ENCODE measurements at places on chromosomes 3 and 15.

GRCh38 chr3:30696403-30696819 is 90.0 kb downstream of the TGFBR2 start:
- DNase-seq = no peak

DNA sequence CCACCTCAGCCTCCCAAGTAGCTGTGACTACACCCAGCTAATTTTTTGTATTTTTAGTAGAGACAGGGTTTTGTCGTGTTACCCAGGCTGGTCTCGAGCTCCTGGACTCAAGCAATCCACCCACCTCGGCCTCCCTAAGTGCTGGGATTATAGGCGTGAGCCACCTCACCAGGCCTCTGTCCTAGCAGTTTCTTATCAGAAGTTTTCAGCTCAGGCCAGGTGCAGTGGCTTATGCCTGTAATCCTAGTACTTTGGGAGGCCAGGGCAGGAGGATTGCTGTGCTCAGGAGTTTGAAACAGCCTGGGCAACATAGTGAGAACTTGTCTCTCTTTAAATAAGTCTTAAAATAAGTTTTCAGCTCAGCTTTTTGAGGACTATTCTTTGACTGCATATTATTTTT is 48.4 kb downstream of the SGO1 start:
- DNase-seq = no peak

GRCh38 chr15:41914411-41914810 is 20.6 kb upstream of the SPTBN5 start:
- DNase-seq = no peak

DNA sequence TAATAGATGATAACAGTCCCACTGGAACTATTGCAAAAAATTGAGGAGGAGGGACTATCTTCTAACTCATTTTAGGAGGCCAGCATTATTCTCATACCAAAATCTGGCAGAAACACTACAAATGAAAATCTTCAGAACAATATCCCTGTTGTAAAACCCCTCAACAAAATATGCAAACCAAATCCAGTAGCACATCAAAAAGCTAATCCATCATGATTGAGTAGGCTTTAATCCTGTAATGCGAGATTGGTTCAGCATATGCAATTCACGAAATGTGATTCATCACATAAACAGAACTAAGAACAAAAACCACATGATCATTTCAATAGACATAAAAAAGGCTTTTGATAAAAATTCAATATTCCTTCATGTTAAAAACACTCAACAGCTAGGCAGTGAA is 23.9 kb upstream of the PLSCR2 start:
- DNase-seq = no peak

GRCh38 chr3:55283441-55283925 is 203.6 kb downstream of the WNT5A start:
- no peak for DNase-seq

DNA sequence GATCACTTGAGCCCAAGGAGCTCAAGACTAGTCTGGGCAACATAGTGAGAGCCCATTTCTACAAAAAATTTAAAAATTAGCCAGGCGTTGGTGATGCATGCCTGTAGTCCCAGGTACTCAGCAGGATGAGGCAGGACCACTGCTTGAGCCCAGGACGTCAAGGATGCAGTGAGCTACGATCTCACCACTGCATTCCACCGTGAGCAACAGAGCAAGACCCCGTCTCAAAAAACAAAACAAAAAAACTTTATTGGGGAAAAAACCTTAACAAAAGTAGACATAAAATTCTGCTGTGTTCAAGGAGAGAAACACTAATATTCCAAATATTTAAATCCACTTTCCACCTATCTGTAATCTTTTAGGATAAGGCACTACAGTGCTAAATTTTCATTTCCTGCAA is 20.8 kb downstream of the SETD2 start:
- no peak for DNase-seq

DNA sequence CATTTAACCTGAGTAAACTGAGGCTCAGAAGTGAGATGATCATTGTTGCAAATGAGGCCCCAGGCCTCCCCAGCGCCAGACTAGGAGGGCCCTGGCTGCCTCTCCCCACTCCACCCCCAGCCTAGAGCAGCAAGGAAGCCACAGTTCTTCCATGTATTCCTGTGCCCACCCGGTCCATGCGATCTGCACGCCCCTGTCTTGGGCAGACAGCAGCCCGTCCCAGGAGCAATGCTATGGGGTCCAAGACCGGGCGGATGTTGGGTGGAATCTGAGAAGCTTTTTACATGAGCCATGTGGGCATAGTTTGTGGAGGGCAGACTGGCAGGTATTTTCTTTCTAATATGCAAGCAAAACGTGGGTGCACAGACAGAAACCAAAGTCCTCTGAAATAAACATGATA is 15.1 kb downstream of the SH2D7 start:
- DNase-seq = no peak

DNA sequence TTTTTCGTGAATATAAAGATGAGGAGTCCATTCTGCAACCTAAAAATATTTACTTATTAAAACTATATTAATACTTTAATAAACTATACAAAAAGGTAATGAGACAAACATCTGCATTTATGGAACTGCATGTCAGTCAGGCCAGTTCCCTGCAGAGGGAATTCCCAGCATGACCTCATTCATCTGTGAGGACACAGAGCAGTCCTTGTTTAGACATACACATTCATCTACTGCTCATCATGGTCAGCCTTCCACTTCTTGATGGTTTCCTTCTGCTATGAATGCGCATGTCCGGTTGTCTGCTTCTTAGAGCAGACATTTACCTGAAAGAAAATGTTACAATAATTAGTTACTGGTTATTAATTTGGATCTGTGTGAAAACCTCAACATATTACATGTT is 3.3 kb upstream of the ACTR8 start:
- no peak for DNase-seq

DNA sequence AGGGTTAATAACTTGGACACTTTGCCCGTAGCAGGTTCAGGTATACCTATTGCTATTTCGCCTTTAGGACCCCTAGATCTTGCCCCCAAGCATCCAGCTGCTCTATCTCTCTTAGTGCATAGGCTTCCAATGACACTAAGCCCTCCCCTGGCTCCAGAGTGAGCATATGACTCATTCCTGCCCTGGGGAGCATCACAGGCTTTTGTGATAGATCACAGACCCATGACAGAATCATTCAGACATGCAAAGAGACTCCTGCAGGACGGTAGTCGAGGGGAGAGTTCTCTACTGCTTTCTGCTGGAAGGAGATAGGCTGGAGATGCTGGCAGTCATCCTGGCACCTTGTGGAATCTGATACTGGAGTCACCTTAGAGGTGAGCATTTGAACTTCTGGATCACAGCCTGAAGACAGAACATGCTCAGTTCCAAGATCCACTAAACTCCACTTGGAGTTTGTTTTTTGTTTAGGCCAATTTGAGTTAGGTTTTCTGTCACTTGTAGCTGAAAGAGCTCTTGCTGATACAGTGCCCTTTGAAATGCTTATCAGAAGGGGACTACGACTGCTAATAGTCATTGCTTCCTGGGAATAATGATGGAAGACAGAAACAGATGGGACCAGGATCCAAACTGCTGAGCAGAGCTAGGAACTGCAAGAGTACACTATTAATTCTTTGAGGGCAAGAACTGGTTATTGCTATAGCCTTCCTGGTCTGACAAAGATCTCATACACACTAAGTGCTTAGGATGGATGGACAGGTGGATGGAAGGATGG is 11.0 kb downstream of the LYSMD2 start:
- no peak for DNase-seq

GRCh38 chr15:65405791-65406423 is 16.8 kb downstream of the IGDCC4 start:
- no peak for DNase-seq

- no peak for DNase-seq
Observed at GRCh38 chr15:84982301-84982920, 755 bp downstream of the PDE8A start.

All from stimulated activated CD4-positive, alpha-beta T cell treated with anti-CD3 and anti-CD28 coated beads, Interleukin-1b, Interleukin-23, amount 100 ng/mL, for 1 hour (primary cell).